K562 (cell line): ENCODE measurements at places on chromosomes 12 and 14. TPM values are rescaled to one million over a fixed set of nuclear protein-coding genes. Genes with fewer than 3 reads are reported as not detected.
A peak's percentile ranks its signal among the peaks of the same experiment; 100 is the strongest.

Gene PTPRQ
- total RNA-seq = not detected in 2 replicates

Gene C12orf54
- not detected in 2 replicates for total RNA-seq

Gene TMEM52B
- not detected in 2 replicates for total RNA-seq

DNA sequence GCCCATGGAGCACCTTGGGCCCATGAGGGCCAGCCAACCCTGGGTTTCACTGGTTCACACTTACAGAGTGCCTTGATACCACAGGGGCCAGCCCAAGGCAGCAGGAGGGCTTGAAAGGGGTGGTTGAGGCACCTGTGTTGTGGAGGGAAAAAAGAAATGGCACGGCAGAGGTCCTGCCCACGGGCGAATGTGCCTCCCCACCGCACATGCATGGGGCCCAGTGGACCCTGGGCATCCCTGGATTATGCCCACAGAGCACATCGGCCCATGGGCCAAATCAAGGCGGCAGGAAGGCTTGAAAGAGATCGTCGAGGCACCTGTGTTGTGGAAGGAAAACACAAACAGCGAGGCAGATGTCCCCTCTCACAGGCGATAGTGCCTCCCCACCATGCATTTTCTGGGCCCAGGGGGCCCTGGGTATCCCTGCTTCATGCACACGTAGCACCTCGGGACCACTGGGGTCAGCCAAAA, 378.1 kb downstream of the ALG10 start:
- no peak for DNase-seq

DNA sequence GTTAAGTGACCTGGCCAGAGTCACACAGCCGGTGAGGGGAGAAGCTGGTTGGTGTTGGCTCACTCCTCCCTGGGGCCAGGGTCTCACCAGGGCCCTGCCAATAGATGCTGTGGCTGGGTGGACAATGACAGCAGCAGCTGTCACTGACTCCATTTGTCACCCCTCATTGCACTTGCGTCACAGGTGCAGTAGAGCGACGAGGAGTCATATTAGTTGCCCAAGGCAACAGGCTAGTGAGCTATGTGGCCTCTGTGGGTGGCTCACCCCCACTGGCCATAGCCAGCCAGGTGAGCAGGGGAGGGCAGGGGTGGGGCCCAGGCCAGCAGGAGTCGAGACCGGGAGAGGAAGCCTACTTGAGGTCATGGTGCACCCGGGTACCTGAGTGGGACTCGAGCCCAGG, 9.7 kb downstream of the SLC25A47 start:
- DNase-seq = no peak

DNA sequence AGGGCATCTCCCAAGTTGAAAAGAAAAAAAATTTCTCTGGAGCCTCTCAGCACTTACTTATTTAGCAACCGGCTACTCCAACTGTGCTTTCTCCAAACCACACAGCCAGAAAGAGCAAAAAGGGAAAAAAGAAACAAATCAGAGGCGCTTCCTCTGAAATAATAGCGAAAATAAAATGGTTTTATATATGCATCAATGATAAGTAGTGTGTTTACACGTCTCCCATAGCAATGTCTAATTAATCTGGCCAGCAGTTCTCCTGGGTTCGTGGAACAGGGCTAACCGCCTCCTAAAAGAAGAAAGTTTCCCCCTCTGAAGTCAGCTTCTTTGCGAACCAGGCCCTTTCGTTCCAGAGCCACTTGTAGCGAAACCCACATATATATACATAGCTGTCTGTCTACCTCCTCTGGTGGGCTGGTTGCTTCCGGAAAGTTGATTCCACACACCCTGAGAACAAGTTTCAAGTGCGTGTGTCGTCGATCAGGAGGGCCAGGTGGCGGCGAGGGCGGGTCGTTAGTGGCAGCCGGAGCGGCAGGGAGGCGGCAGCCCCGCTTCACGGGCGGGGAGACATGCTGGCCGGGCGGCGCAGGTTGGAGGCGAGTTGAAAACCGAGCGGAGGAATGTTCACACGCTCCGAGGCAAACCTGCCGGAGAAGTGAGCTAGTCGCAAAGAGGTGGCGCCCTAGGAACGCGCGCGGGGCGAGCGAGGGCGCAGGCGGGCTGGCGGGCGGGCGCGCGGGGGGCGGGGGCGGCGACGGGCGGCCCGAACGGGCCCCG, 2.7 kb downstream of the PTHLH start:
- peak; percentile 48 for DNase-seq

- DNase-seq = no peak
These were observed 108.7 kb upstream of the MAP1LC3B2 start for GRCh38 chr12:116450406-116450910.

GRCh38 chr14:85057221-85057620, 472.7 kb upstream of the FLRT2 start:
- DNase-seq = no peak

- no peak for DNase-seq
These were observed 86.4 kb upstream of the NOS1 start for GRCh38 chr12:117447665-117448366.

GRCh38 chr12:57535764-57536596, 11.0 kb downstream of the DCTN2 start:
- DNase-seq = no peak

DNA sequence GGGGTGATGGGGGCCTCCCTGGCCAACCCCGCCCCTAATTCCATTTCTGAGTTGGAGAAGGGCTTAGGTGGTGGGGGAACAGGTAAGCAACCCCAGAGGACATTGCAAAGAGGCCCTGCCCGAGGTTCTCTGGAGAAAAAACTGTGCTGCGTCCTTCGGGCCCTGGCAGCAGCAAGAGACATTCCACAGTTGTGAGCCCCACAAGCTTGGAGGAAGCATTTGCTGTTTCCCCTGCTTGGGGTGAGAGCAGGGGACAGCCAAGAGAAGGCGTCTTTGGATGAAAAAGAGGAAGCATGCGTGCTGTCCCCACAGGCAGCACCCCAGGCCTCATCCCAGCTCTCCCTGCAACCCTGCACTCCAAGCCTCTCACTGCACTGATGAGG, 1.3 kb downstream of the BDKRB2 start:
- DNase-seq = no peak

- no peak for DNase-seq
These were observed 203.7 kb downstream of the PTPRO start for GRCh38 chr12:15526033-15526432.

GRCh38 chr12:46365951-46366379, 6.6 kb downstream of the SLC38A2 start:
- DNase-seq = no peak

DNA sequence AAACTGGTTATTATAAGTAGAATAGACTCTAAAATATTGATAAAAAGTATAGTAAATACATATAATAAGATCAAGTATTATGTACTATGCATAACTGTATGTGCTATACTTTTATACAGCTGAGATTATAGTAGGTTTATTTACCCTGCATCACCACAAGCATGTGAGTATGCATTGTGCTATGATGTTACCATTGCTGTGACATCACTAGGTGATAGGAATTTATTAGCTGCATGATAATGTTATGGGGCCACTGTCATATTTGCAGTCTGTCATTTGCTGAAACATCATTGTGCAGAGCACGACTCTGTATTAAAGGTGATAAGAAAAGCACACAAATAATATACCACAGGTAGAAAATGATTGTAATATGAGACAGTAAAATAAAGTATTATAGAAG, 385.6 kb downstream of the ZFP36L1 start:
- no peak for DNase-seq

GRCh38 chr12:105995961-105996431, 142.8 kb downstream of the NUAK1 start:
- DNase-seq = no peak

DNA sequence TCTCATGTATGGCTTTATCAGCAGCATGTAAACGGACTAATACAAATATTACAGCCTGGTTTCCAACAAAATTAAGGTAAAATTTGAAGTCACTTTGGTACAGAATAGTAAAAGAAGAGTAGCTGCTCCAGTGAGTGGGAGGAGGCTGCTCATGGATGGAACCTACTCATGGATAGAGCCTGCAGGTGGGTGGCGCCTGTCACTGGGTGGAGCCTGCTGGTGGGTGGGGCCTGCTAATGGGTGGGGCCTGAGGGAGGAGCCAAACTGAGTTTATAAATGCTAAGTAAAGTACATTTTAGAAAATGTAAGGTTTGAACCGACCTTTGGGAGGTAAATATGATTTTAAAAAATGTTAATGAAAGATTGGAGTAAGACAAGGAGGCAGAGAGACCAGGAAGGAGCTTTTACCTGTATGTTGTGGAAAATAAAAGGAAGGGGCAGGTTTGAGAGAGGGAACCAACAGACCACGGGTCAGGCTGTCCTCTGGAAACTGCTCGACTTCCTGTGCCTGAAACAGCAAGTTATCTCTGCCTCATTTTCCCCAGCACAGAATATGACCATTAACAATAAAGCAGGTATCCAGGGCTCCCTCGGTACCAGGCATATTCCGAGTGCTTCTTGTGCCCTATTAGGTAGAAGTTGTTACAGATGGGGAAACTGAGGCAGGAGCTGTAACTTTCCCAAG, 55.9 kb upstream of the SEL1L start:
- DNase-seq = peak; percentile 59
